ENCODE measurements at places on chromosomes 2 and 18. TPM values are rescaled to one million over a fixed set of nuclear protein-coding genes. Genes with fewer than 3 reads are reported as not detected.

Gene TSPYL6
- not detected for total RNA-seq

Gene INO80D
- 24.4 TPM for total RNA-seq

Gene RAX
- not detected for total RNA-seq

Gene IL1RN
- 0.25 TPM for total RNA-seq

Gene PGAP1
- total RNA-seq = 44.2 TPM

Gene PIEZO2
- not detected for total RNA-seq

Gene RAB3GAP1
- total RNA-seq = 23.1 TPM

Gene OTOF
- 0.96 TPM for total RNA-seq

Gene FEV
- not detected for total RNA-seq

Gene ANKRD23
- 15.2 TPM for total RNA-seq

Gene CTNNA2
- total RNA-seq = not detected

Gene LONRF2
- not detected for total RNA-seq

Gene SGPP2
- 0.38 TPM for total RNA-seq

Gene SCYGR3
- not detected for total RNA-seq

Gene BCL11A
- total RNA-seq = 0.03 TPM

Gene C1QL2
- not detected for total RNA-seq

Gene MATN3
- not detected for total RNA-seq

Gene RUFY4
- total RNA-seq = 0.36 TPM

Gene TET3
- 17.2 TPM for total RNA-seq

Gene NDC80
- total RNA-seq = 66.9 TPM

Gene ANKRD29
- not detected for total RNA-seq

Gene KIAA2012
- total RNA-seq = not detected

Gene GPR39
- total RNA-seq = not detected

Gene LOXHD1
- total RNA-seq = 0.02 TPM

Gene LRATD1
- total RNA-seq = not detected

Gene NBAS
- total RNA-seq = 42.4 TPM

Gene SLC1A4
- total RNA-seq = 44.5 TPM

Gene MAB21L4
- not detected for total RNA-seq

Gene USP14
- total RNA-seq = 53.1 TPM

Gene SLC23A3
- total RNA-seq = 2.5 TPM

Gene ABCG8
- total RNA-seq = not detected

Gene SERPINB3
- not detected for total RNA-seq

Gene ANKRD53
- not detected for total RNA-seq

Gene NTSR2
- not detected for total RNA-seq

Gene CROCC2
- total RNA-seq = not detected

Gene B3GNT7
- total RNA-seq = not detected

Gene HNMT
- total RNA-seq = not detected

Gene KLHL41
- total RNA-seq = not detected

Gene FIGN
- not detected for total RNA-seq

Gene CNDP1
- not detected for total RNA-seq

Gene SF3B1
- 332 TPM for total RNA-seq

Gene NGEF
- 0.18 TPM for total RNA-seq

Gene GRB14
- total RNA-seq = not detected

Gene LHCGR
- not detected for total RNA-seq
